ENCODE measurements at places on chromosomes 6 and 20.

- DNase-seq: no peak
Observed at GRCh38 chr20:38270869-38271605, 10.5 kb upstream of the KIAA1755 start.

- no peak for DNase-seq
Observed at GRCh38 chr6:16338577-16339264, 100.3 kb downstream of the GMPR start.

GRCh38 chr6:63897952-63898351 lies 262.4 kb downstream of the PHF3 start:
- DNase-seq: no peak

- no peak for DNase-seq
Observed at GRCh38 chr6:157068691-157069324, 254.5 kb downstream of the TMEM242 start.

DNA sequence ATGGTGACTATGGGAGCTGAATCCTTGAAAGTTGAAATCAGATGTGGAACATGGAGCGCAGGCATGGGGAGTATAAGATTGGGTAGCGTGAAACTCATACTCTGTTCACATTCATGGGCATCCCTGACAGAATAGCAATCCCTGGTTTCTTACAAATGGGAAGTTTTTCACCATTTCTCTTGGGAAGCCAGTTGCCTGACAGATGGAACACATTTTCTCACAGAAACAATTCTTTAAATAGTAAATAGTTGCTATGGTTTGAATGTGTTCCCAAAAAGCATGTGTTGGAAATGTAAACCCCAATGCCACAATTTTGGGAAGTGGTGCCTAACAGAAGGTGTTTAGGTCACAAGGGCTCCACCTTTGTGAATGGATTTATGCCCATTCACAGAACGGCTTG lies 262.8 kb upstream of the HS3ST5 start:
- no peak for DNase-seq

- DNase-seq: no peak
Observed at GRCh38 chr6:111096246-111096645, 8.9 kb downstream of the SLC16A10 start.

- no peak for DNase-seq
Observed at GRCh38 chr6:168027521-168027920, 30.1 kb downstream of the KIF25 start.

DNA sequence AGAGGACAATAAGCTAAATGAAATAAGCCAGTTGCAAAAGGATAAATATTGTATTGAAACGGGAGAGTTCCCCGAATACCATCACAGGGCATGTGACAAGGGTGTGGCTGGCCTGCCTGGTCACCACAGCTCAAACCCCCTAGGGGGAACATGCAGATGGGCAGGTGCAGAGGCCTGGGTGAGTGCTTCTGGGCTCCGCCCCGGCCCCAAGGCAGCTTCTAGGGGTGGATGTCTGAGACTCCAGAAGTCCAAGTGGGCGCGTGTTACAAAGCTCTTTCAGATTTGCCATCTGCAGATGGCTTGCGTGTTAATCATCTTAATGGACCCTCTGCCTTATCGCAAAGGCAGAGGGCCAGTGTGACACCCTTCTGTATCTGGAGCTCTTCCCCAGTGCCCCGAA lies 559.2 kb upstream of the IMPG1 start:
- DNase-seq: no peak

- no peak for DNase-seq
Observed at GRCh38 chr20:47524015-47524784, 22.5 kb downstream of the NCOA3 start.

DNA sequence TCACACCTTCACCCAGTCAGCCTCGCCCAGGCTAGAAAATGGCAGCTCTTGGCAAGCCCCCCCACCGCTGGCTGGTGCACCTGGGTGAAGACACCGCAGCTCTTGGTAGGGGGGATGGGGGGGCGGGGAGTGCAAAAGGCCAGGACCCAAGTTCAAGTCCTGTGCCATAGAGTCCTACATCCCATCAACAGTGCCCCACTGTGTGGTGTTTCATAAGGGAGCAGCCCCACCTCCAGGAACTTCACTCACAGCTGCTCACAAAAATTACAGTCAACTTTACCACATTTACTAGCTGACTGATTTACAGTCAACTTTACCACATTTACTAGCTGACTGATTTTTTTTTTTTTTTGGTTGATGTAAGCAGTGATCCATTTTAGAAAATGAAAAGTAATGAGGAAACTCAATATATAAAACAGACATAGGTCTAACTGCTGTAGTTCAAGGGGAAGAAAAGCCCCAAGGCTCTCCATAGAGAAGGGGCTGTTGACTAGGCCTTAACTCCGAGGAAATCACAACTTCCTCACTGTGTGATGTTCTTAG lies 208.9 kb upstream of the SNX9 start:
- DNase-seq: no peak

- DNase-seq: no peak
Observed at GRCh38 chr6:44044940-44045671, 82.1 kb downstream of the MRPL14 start.

DNA sequence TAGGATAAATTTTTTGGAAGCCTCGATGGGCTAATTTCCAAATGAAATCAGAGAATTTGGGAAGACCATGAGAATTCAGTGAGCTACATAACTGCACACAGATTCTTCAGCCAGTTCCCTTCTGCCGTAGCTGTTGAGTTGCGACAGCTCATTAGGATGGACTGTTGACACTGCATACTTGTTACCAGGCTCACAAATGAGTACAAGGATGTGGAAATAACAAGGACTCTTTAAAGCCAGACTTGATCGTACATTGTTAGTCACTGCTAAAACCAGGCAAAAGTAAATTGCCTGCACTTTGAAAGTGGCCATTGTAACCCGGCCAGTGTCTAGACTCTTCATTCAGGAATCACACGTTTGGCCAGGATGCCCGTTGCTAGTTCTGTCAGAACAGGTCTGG lies 37.0 kb downstream of the NDUFAF5 start:
- no peak for DNase-seq

GRCh38 chr6:106512968-106513574 lies 116.2 kb downstream of the RTN4IP1 start:
- DNase-seq: no peak

- DNase-seq: no peak
Observed at GRCh38 chr6:166935353-166935752, 21.0 kb downstream of the RNASET2 start.

- no peak for DNase-seq
Observed at GRCh38 chr20:46694484-46694883, 5.2 kb upstream of the TP53RK start.

DNA sequence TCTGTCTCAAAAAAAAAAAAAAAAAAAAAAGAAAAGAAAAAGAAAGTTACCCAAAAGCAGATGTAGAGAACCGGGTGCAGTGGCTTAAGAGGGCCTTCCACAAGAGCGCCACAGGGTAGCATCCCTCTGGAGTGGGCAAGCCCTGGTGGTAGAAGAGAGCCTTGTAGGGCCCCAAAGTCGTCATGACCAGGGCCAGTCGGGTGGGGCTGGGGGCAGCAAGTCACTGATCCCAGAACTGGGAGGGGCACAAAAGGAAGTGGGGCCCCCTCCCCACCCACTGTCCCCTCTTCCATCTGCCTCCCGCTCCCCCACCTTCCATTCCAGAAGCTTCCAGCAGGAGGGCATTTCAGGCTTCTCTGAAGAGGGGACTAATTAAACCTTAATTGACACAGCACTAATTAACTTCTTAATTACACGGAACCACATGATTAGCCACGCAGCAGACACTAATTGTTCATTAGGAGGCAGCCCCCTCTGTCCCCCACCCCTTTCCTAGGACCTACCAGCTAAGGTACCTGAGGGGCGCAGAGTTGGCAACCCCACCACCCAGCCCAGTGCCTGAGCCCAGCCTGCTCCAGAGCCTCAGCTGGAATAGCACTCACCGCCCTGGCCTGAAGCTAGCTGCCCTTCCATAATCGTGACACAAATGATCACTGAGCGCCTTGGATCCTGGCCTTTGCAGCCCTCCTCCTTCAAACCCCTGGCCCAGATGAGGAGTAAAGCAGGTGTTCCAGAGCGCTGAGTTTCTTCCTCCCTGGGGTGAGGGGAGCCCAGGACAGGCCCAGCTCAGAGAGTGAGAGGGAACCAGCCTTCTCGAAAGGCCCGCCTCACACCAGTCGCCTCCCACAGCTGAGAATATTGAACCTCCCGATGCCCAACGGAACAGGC lies 34.8 kb downstream of the MDFI start:
- no peak for DNase-seq

GRCh38 chr6:113723182-113723581 lies 134.0 kb upstream of the MARCKS start:
- DNase-seq: no peak

- DNase-seq: no peak
Observed at GRCh38 chr20:37494796-37495195, 26.3 kb upstream of the NNAT start.
